ENCODE measurements at places on chromosomes 1 and 21. TPM values are rescaled to one million over a fixed set of nuclear protein-coding genes. Genes with fewer than 3 reads are reported as not detected.
A peak's percentile ranks its signal among the peaks of the same experiment; 100 is the strongest.

The MRPS21 gene
- total RNA-seq = 46.3 TPM

DNA sequence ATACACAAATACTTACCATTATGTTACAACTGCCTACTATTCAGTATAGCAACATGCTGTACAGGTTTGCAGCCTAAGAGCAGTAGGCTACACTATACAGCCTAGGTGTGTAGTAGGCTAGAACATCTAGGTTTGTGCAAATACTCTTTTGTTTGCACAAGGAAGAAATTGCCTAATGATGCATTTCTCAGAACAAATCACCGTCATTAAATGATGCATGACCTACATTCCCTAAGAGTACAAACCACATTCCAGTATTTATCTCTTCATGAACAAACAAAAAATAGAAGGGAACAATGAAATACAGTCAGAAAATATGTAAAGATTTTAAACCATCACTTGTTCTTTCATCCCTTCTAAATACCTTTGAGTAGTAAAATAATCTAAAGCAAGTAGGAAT is 109.7 kb upstream of the HP1BP3 start:
- no peak for DNase-seq
- no peaks in the 10 kb centered on the region for H3K27me3 ChIP-seq
- H3K27ac ChIP-seq = no peak overlapping the region
- peaks cover 20% of the 10 kb centered on the region for H3K4me1 ChIP-seq

- peak overlapping the region; percentile 19 for H3K4me3 ChIP-seq
- DNase-seq = no peak
- H3K27ac ChIP-seq = no peak overlapping the region
- H3K36me3 ChIP-seq = no peaks in the 10 kb centered on the region
- peaks cover 14% of the 10 kb centered on the region for H3K27me3 ChIP-seq
- H3K4me1 ChIP-seq = no peaks in the 10 kb centered on the region
These were observed 376.3 kb upstream of the CAMK1G start for GRCh38 chr1:209207126-209207700.

The IL24 gene
- total RNA-seq = not detected

GRCh38 chr1:173414136-173414535 is 63.0 kb upstream of the PRDX6 start:
- no peak overlapping the region for H3K27ac ChIP-seq
- H3K27me3 ChIP-seq = no peaks in the 10 kb centered on the region
- H3K36me3 ChIP-seq = no peaks in the 10 kb centered on the region
- H3K4me3 ChIP-seq = no peak overlapping the region
- H3K4me1 ChIP-seq = no peaks in the 10 kb centered on the region

The TSPEAR gene
- total RNA-seq = not detected

DNA sequence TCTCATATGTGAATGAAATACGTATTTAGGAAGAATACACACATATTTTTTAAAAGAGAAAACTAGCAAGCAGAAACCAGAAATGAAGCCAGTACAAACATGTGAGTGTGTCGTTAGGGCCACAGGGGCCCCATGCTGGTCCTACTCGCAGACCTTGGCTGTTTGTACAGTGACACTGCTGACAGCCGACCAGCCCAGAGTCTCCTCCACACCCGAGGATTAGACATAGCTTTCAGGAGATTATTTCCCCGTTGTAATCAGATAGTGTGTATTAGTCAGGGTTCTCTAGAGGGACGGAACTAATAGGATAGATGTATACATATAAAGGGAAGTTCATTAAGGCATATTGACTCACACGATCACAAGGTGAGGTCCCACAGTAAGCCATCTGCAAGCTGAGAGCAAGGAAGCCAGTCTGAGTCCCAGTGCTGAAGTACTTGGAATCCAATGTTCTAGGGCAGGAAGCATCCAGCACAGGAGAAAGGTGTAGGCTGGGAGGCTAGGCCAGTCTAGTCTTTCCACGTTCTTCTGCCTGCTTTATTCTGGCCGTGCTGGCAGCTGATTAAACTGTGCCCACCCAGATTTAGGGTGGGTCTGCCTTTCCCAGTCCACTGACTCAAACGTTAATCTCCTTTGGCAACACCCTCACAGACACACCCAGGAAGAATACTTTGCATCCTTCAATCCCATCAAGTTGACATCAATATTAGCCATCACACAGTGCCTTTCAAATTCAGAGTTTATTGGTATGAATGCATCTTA is 51.2 kb downstream of the DIP2A start:
- DNase-seq = no peak
- H3K4me1 ChIP-seq = peaks cover 2% of the 10 kb centered on the region
- no peak overlapping the region for H3K27ac ChIP-seq
- H3K27me3 ChIP-seq = no peaks in the 10 kb centered on the region
- H3K36me3 ChIP-seq = peaks cover 40% of the 10 kb centered on the region

All from gastrocnemius medialis (tissue), 4 donors.